ENCODE measurements at places on chromosomes 7 and 10. TPM values are rescaled to one million over a fixed set of nuclear protein-coding genes. Genes with fewer than 3 reads are reported as not detected.

- no peak for DNase-seq
- no peaks in the 10 kb centered on the region for H3K36me3 ChIP-seq
- no peaks in the 10 kb centered on the region for H3K27me3 ChIP-seq
- no peak overlapping the region for H3K4me3 ChIP-seq
- no peak overlapping the region for H3K27ac ChIP-seq
- H3K4me1 ChIP-seq, result no peaks in the 10 kb centered on the region
These were observed 530.6 kb downstream of the PHTF2 start for GRCh38 chr7:78329001-78329655.

GRCh38 chr7:77696643-77697534 is 630 bp downstream of the RSBN1L start:
- DNase-seq, result peak; percentile 57
- peak overlapping the region; percentile 90 for H3K4me3 ChIP-seq
- no peaks in the 10 kb centered on the region for H3K36me3 ChIP-seq

The GSTO2 gene
- 0.30 TPM for total RNA-seq

The PIK3AP1 gene
- 14.9 TPM for total RNA-seq

DNA sequence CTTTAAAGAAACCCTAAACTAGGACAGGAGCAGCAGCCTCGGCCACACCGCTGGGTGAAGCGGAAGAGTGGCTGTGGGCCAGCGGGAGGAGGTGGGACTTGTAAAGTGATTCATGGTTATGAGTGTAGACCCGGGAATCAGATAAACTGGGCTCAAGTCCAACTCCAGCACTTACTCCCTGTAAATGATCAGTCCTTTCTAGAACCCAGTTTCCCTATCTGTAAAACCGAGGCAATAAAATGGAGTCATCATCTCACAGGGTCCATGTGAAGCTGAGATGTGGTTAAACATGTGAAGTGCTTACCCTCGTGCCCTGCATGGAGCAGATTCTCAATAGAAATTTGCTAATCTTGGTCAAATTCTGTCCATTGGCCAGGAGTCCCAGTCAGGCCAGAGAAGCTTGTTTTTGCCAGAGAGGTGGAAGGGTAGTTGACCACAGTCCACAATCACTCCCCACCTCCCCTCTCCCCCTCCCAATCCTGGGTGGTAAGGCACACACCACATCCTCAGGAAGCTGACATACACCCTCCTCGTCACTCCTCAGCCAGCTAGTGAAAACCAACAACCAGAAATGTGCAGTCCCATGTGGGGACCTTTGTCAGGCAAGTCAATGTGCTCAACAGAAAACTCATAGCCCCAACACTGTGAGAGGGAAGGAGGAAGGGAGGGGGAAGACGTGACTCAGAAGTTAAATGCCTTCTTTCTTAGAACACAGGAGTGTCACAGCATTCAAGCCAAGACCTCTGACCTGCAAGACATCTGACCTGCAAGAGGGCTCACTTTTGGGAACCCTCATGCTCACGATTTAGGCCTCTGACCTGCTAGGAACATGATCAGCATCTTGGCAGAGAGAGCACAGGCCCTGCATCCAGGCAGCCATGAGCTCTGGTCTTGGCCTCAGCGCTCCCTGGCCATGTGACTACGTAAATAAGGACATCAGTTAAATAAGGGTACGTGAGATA is 145.1 kb downstream of the PLXNA4 start:
- H3K36me3 ChIP-seq, result no peaks in the 10 kb centered on the region
- H3K27ac ChIP-seq, result no peak overlapping the region
- no peak overlapping the region for H3K4me3 ChIP-seq
- DNase-seq, result no peak
- H3K4me1 ChIP-seq, result no peaks in the 10 kb centered on the region

The ABCC2 gene
- total RNA-seq, result 11.7 TPM

- H3K4me3 ChIP-seq, result peak overlapping the region; percentile 55
- no peaks in the 10 kb centered on the region for H3K27me3 ChIP-seq
- peaks cover 44% of the 10 kb centered on the region for H3K36me3 ChIP-seq
These were observed 3.7 kb upstream of the SPACDR start for GRCh38 chr7:100467638-100468373.

DNA sequence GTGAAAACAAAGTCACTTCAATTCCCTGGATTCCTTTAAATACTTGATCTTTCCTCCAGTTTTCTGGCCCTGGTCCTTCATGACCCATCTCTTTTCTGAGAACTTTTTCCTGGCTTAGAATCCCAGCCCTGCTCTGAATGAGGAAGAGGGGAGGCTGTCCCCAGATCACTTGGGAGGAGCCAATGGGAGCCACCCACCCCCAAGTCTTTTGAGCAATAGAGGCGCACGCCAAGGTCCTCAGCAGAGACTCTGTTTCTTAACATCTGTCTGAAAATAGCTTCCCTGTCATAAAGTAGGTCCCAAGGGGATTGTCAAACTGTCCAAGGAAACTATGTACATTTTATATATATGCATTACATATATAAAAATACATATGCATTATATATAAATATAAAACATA is 126.8 kb downstream of the ADRA2A start:
- no peaks in the 10 kb centered on the region for H3K36me3 ChIP-seq
- H3K27ac ChIP-seq, result no peak overlapping the region
- no peaks in the 10 kb centered on the region for H3K27me3 ChIP-seq
- no peak overlapping the region for H3K4me3 ChIP-seq
- no peak for DNase-seq

GRCh38 chr7:80548840-80549530 is 37.1 kb upstream of the GNAT3 start:
- no peak for DNase-seq
- H3K27ac ChIP-seq, result peak overlapping the region; percentile 36
- H3K36me3 ChIP-seq, result no peaks in the 10 kb centered on the region
- H3K27me3 ChIP-seq, result no peaks in the 10 kb centered on the region

DNA sequence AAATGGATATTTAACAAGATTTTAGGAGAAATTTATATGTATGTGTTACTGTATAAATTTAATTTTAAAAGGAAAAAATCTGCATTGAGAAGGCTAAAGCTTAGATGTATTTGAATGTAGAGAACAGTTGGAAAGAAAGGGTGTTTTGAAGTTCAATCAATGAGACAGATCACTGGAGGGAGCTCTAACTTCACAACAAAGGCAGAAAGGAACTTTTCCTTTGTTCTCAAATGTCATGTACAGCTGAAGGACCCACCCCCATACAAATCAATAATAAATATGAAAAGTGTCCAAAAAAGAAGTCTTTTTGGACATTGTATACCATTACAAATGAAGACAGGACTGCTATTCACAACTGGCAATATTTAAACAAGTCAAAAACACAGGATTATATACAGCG is 403.4 kb downstream of the DNAJB9 start:
- no peak for DNase-seq
- H3K4me1 ChIP-seq, result no peaks in the 10 kb centered on the region
- H3K27ac ChIP-seq, result no peak overlapping the region
- H3K36me3 ChIP-seq, result no peaks in the 10 kb centered on the region

The RSPH10B2 gene
- not detected for total RNA-seq

The ADCY1 gene
- 4.3 TPM for total RNA-seq

DNA sequence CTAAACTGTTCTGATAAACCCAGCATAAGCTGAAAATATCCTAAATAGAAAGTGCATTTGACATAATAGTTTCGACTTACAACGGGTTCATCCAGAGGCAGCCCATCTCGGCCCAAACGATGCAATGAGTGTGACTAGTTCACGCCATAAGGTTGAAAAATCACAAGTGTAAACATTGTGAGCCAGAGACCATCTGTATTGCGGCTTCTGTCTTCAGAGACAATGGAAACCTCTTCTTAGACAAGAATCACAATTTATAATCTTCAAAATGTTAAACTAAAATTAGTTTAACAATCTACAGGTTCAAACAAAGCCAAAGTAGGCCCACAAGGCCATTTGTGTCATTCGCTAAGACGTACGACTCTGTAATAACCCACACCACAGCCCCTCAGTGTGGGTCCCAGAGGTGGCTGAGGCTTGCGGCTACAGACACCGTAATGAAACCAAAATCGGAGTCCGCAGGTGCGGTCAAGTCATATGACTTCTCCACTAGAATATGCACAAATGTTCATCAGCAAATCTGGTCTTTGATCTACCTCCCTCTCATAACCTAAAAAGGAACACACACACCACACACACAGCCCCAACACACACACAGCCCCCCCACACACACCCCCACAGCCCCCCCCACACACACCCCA is 81.8 kb downstream of the DIP2C start:
- no peak overlapping the region for H3K27ac ChIP-seq
- no peaks in the 10 kb centered on the region for H3K27me3 ChIP-seq
- peaks cover 11% of the 10 kb centered on the region for H3K4me1 ChIP-seq
- H3K4me3 ChIP-seq, result no peak overlapping the region
- DNase-seq, result no peak

- no peaks in the 10 kb centered on the region for H3K4me1 ChIP-seq
- no peaks in the 10 kb centered on the region for H3K27me3 ChIP-seq
- no peak overlapping the region for H3K4me3 ChIP-seq
- H3K36me3 ChIP-seq, result peaks cover 3% of the 10 kb centered on the region
- no peak overlapping the region for H3K27ac ChIP-seq
- no peak for DNase-seq
These were observed 102.6 kb downstream of the DLG5 start for GRCh38 chr10:77823811-77824542.

DNA sequence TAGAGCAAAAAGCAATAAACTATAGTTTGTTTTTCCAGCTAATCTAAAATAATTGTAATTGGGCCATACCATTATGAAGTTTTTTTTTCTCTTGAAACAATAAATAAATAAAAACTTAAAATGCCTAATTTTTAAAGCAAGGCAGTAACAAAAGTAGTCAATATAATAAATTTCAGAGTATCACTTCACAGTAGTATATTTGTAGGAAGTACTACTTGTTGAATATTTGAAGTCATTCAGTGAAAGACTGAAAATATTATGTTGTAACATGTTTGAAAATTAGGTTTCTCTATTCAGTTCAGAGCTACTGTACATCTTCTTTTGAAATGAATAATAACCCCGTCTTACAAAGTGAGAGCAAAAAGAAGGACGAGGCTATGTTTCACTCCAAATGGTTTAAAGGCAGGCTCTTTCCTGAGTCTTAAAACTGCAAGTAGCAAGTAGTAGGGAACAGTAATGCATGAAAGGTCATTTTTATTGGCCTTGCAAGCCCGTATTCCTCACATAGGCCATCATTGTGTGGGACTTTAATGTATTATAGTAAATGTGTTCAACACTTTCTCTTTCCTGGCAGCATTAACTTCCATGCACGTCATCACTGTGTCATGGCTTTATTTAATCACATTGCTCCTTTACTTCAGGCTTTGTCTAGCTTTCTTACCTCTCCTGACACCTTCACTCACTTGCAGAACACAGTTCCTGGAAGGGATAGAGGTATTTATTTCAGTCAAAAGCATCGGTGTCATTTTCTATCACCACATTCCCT is 141.4 kb downstream of the VTI1A start:
- H3K27ac ChIP-seq, result no peak overlapping the region
- H3K4me1 ChIP-seq, result no peaks in the 10 kb centered on the region
- no peak for DNase-seq
- no peak overlapping the region for H3K4me3 ChIP-seq
- no peaks in the 10 kb centered on the region for H3K36me3 ChIP-seq

DNA sequence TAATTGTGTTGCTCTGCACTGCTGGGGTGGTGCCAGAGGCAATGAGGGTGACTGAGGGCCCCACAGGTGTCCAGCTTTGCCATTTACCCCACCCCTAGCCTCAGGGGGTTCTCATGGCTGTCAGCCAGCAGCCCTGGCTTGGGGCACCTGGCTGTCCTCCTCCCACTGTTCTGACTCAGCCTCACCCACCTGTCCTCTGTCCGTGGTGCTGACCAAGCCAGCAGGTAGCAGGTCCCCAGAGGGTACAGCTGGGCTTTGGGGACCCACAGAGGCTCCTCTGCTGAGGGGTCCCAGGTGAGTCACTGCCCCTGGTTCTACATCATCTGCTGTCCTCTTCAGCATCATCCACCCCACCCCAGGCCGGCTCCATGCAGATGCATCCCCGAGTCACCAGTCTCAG is 32.2 kb upstream of the ZNF716 start:
- DNase-seq, result no peak
- H3K36me3 ChIP-seq, result no peaks in the 10 kb centered on the region
- no peak overlapping the region for H3K27ac ChIP-seq
- H3K4me1 ChIP-seq, result no peaks in the 10 kb centered on the region
- no peak overlapping the region for H3K4me3 ChIP-seq
- no peaks in the 10 kb centered on the region for H3K27me3 ChIP-seq

The PRKCQ gene
- total RNA-seq, result not detected

DNA sequence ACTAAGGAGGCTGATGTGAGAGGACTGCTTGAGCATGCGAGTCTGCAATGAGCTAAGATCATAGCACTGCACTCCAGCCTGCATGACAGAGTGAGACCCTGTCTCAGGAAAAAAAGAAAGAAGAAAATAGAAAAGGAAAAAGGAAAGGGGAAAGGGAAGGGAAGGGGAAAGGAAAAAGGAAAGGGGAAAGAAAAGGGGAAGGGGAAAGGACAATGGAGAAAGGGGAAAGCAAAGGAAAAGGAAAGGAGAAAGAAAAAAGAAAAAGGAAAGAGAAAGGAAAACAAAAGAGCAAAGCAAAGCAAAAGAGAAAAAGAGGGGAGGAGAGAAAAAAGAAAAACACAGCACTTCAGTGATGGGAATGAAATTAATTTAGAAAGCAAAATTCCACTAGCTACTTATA is 179.3 kb downstream of the SRPK2 start:
- no peaks in the 10 kb centered on the region for H3K36me3 ChIP-seq
- no peak overlapping the region for H3K4me3 ChIP-seq
- H3K27ac ChIP-seq, result no peak overlapping the region
- DNase-seq, result no peak
- no peaks in the 10 kb centered on the region for H3K27me3 ChIP-seq

The TEX47 gene
- total RNA-seq, result not detected

GRCh38 chr10:122329416-122329815 is 45.1 kb upstream of the PLEKHA1 start:
- no peaks in the 10 kb centered on the region for H3K36me3 ChIP-seq
- peaks cover 12% of the 10 kb centered on the region for H3K4me1 ChIP-seq
- H3K27me3 ChIP-seq, result no peaks in the 10 kb centered on the region
- DNase-seq, result no peak
- no peak overlapping the region for H3K27ac ChIP-seq

The NXPH1 gene
- not detected for total RNA-seq

The FGFBP3 gene
- total RNA-seq, result 6.5 TPM

The BICC1 gene
- total RNA-seq, result 39.0 TPM

- peaks cover 76% of the 10 kb centered on the region for H3K4me1 ChIP-seq
- no peak overlapping the region for H3K27ac ChIP-seq
- H3K4me3 ChIP-seq, result no peak overlapping the region
- peaks cover 99% of the 10 kb centered on the region for H3K27me3 ChIP-seq
- no peaks in the 10 kb centered on the region for H3K36me3 ChIP-seq
These were observed 3.9 kb downstream of the HMX3 start for GRCh38 chr10:123139521-123140163.
